ENCODE measurements at places on chromosomes 11 and 22.

DNA sequence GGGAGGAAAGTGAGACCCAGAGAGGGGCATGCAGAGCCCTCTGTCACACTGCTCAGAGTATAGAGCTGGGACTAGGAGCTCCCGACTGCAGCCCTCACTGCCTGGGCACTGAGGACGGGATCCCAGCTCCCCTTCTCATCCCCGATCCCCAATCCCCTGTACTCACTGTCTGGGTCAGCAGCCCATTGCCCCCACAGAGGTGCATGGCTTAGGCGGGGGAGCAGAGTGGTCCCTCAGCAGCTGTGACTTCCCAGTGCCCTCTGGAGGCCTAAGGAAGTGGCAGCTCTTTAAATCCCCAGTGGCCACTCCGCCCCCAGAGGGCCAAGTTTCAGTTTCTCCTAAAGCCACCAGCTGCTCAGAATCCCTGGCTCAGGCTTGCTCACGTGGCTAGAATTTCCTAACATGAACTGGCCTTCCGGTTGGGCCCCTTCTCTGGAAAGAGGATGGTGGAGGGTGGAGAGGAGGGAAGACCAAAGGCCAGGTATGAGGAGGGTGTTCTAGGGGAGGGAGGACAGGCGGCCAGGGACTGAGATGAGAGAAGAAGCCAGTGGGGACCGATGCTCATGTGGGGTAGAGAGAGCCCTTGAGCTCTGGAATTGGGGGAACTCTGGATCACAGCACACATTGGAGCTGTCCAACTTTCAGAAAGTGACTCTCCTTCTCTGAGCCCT lies at the start of gene BATF2:
BATF2 (minus strand) TSS at position 262 of the 671 bp plus-strand sequence; CDS start at position 205, 57 bp downstream.
- no peak for DNase-seq

- no peak for DNase-seq
Measured at GRCh38 chr11:77779935-77780334, 40.6 kb downstream of the RSF1 start.

GRCh38 chr22:26970809-26971394 lies 313.5 kb downstream of the MIAT start:
- no peak for DNase-seq

GRCh38 chr11:850775-851763 lies 8.4 kb downstream of the TSPAN4 start:
- no peak for DNase-seq

DNA sequence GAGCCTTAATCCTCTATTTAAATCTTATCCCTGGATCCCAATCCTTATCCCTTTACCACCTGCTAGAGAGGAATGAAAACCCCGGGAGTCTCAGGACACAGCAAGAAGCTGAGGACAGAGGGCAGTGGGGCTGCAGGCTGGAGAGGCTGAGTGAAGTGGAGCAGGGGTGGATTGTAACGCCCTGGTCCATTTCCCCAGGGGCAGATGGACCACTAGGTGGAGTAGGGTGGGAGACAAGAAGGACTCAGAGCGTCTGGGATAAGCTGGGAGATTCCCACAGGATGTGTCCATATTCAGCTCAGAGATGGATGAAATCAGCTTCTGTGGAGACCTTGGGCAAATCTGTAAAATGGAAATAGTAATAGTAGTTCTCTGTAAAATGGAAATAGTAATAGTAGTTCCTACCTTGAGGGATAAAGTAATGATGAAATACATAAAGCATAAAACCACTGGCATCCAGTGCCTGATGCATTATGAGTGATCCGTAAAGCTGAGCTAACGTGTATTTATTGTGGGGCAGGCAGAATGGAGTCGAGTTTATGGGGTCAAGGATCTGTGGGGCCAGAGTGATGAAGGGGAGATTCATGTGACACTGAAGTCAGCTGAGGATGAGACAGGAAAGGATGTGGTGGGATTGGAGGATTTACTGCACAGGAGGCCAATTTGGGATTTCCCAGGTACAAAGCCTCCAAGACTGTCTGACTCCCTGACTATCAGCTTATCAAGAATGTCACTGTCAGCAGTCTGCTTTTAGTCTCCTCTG lies 1.9 kb upstream of the ROBO4 start:
- no peak for DNase-seq
